ENCODE measurements at places on chromosomes 5 and 9. TPM values are rescaled to one million over a fixed set of nuclear protein-coding genes. Genes with fewer than 3 reads are reported as not detected.

DNA sequence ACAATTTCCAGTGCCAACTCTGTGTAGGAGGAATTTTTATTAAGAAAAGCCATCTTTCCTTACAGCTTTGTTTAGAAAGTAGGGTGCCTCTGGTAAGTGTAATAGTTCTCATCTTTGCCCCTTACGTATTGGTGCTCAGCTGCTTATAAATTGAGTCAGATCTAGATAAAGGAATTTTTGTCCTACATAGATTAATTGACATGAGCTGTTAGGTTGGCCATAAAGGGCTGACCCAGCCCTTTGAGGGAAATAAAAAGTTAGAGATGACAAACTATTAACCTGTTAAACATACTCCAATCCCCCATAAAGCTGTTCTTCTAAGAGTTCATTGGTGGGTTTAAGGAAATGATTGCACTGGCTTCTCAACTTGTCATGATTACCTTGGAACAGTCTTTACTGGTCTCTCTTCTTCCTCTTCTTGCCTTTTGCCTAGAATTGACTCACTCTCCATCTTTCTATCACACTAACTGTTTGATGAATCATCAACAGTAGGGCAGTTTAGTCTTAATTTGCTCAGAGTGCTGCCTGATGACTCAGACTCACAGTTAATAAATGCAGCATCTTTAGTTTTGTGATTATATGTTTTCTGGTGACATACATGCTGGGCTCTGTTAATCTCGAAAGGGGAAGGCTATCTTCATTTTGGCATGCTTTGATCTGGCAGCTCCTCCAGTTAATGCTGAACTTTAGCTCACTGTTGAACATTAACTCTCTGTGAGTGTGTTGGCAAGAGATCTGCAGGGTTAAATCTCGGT is 51.7 kb downstream of the ARHGAP26 start:
- DNase-seq = no peak

DNA sequence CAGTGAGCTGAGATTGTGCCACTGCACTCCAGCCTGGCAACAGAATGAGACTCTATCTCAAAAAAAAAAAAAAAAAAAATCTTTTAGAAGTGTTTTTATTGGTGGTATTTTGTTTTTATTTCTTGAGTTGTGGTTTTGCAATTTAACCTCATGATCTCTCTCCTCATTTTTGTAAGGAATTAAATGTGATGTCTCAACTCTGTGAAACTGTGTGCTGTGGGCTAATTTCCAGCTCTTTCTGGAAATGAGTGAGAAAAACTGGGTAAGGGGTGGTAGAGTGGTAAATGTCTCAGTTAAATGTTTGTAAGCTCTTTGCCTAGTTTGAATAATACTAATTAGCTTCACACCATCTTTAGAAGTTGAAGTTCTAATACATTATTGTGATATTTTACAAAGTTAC is 29.0 kb downstream of the ACO1 start:
- no peak for DNase-seq

GRCh38 chr5:27830546-27830945 is 792.2 kb upstream of the CDH9 start:
- DNase-seq = no peak

GRCh38 chr5:172571413-172571812 is 69.7 kb upstream of the NEURL1B start:
- DNase-seq = no peak

IDNK gene
- 13.0 TPM for total RNA-seq

RUSC2 gene
- 7.9 TPM for total RNA-seq

SPINK1 gene
- total RNA-seq = not detected

GRCh38 chr5:74412066-74412465 is 228.5 kb downstream of the ENC1 start:
- DNase-seq = no peak

GRCh38 chr9:93218161-93218560 is 34.2 kb downstream of the WNK2 start:
- no peak for DNase-seq

GRCh38 chr5:134547999-134548658 is 22.7 kb downstream of the JADE2 start:
- DNase-seq = no peak

DNA sequence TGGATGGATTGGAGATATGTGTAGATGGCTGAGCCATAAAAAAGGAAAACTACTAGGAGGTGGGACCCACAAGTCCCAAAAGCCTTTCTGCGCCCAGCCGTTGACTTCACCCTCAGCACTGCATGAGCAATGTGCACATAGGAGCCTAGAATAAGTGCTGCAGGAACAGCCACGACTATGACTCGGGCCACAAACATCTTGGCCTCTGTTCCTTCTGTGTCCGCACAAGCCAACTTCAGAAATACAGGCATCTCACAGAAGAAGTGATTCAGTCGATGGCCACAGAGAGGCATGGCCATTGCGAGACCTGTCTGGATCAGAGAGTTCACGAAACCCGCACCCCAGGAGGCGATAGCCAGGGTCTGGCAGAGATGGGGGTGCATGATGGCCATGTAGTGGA is 587 bp downstream of the OR2Y1 start:
- no peak for DNase-seq

DNA sequence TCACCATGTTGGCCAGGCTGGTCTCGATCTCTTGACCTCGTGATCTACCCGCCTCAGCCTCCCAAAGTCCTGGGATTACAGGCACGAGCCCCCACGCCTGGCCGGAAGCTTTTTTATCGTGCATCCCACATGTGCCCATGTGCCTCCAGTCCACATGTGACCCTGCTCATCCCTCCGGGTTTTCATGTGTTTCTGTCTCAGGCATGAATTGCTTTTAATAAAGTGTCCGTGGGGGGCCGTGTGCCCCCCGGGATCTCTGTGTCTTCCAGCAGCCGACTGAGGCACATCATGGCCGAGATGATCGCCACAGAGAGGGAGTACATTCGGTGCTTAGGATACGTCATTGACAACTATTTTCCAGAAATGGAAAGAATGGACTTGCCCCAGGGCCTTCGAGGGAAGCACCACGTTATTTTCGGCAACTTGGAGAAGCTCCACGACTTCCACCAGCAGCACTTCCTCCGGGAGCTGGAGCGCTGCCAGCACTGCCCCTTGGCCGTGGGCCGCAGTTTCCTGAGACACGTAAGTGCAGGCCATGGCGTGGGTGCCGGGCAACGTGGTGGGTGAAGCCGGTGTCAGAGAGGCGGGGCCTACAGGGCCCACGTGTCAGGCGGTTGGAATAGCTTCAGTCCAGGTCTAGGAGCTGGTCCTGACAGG is 22.1 kb upstream of the LRRC14B start:
- DNase-seq = no peak

DNA sequence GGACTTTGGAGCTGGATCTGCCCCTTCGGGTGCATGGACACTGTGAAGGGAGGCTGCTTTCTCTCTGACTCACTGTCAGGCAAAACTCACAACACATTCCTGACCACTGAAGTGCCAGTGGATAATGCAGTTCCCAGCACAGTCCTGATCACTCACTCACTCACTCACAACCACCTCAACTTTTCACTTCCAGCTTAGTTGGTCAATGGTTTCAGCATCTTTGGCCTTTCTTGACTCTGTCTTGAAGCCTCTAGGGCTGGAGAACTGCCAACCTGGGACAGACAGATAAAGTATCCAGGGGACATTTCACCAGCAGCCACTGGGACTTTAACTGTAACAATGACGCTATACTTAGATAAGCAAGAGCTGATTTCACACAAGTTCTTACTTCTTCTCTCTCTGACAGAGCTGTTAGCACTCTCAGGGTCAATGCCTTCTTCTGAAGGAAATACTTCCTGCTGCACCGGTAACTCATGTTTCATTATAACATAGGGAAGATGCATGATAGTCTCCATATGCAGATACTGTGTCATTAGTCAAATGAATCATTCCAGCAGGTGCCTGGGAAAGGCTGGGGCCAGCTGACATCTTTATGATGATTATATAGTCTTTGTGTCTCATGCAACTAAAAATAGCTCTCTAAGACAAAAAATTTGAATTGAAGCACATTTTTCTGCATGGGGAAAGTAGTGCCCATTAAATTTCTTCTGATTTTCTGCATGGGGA is 499.0 kb downstream of the SEMA5A start:
- DNase-seq = no peak
